Spleen (tissue), 13 donors: ENCODE measurements at places on chromosomes 1 and 21. TPM values are rescaled to one million over a fixed set of nuclear protein-coding genes. Genes with fewer than 3 reads are reported as not detected.

Gene NRAS
- 29.0 TPM for total RNA-seq

Gene FCMR
- total RNA-seq: 252 TPM

Gene RSBN1
- total RNA-seq: 24.2 TPM

Gene MSH4
- total RNA-seq: 0.41 TPM

Gene GALNT2
- 31.0 TPM for total RNA-seq

Gene EFNA4
- total RNA-seq: 5.9 TPM

Gene S100A8
- 2,168 TPM for total RNA-seq

Gene TMEM269
- total RNA-seq: 0.23 TPM

Gene SYCP1
- total RNA-seq: not detected

DNA sequence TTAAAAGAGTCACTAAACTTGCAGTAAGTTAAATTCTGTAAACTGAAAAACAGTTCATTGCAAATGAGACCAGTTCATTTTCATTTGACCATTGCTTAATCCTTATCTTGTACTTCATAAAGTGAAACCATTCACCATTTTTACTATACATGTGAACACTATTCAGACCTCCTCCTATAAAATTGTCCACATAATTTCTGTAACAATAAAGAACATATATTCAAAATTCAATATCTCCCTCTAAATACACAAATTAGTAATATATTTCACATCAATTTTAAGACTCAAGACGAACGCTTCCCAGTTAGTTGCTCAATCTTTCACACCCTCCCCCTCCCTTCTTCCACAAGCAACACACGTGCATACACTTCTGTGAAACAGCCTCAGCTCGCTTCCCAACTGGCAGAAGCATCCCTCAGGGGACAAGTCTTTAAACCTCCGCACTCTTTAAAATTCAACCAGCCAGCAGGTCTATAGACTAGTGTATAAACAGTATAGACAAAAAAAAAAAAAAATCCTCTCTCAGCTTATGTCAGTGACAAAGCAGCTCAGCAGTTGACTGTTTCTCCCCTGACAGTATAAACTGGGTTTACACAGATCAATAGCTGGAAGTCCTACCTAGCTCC, 99.6 kb downstream of the DENND1B start:
- peaks cover 15% of the 10 kb centered on the region for H3K4me1 ChIP-seq
- no peaks in the 10 kb centered on the region for H3K36me3 ChIP-seq
- H3K27ac ChIP-seq: no peak overlapping the region
- no peak overlapping the region for H3K4me3 ChIP-seq
- no peak for DNase-seq

GRCh38 chr1:95257758-95258157, 23.7 kb downstream of the RWDD3 start:
- H3K4me3 ChIP-seq: no peak overlapping the region
- DNase-seq: no peak
- no peaks in the 10 kb centered on the region for H3K27me3 ChIP-seq
- H3K4me1 ChIP-seq: no peaks in the 10 kb centered on the region

GRCh38 chr1:111705841-111706240, 33.4 kb downstream of the INKA2 start:
- H3K27me3 ChIP-seq: no peaks in the 10 kb centered on the region
- H3K4me1 ChIP-seq: peaks cover 4% of the 10 kb centered on the region
- no peak overlapping the region for H3K4me3 ChIP-seq
- DNase-seq: no peak

GRCh38 chr1:61300899-61301298, 218.5 kb downstream of the NFIA start:
- no peak overlapping the region for H3K27ac ChIP-seq
- no peak for DNase-seq
- H3K27me3 ChIP-seq: no peaks in the 10 kb centered on the region
- H3K4me3 ChIP-seq: no peak overlapping the region
- H3K4me1 ChIP-seq: peaks cover 4% of the 10 kb centered on the region

DNA sequence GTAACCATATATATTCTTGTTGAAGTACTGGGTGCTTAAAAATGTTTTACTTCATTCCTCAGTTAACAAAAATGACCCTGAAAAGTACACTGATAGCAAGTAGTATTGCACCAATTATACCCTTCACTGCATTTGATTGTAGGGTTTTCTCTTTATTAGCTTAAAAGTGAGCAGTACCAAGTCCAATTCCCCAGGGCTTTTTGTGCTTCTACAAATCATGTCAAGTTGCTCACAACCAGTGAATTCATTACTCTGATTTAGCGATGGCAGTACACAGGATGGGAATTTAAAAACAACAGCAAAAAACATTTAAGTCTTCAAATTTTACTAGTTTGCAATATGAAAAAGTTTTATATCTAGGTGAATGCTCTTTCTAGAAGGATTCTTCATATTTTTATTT, 436.4 kb downstream of the PTBP2 start:
- H3K36me3 ChIP-seq: no peaks in the 10 kb centered on the region
- H3K4me1 ChIP-seq: peaks cover 5% of the 10 kb centered on the region
- no peaks in the 10 kb centered on the region for H3K27me3 ChIP-seq

- DNase-seq: peak; percentile 29
- H3K27me3 ChIP-seq: no peaks in the 10 kb centered on the region
- H3K36me3 ChIP-seq: no peaks in the 10 kb centered on the region
- no peak overlapping the region for H3K27ac ChIP-seq
Observed at GRCh38 chr1:7589080-7589735, 181.9 kb upstream of the VAMP3 start.

- H3K36me3 ChIP-seq: peaks cover 10% of the 10 kb centered on the region
- H3K4me1 ChIP-seq: peaks cover 29% of the 10 kb centered on the region
- H3K27me3 ChIP-seq: no peaks in the 10 kb centered on the region
- no peak for DNase-seq
Observed at GRCh38 chr1:180498594-180498993, 3.8 kb downstream of the ACBD6 start.

GRCh38 chr1:198771563-198772153, 132.8 kb downstream of the PTPRC start:
- DNase-seq: no peak
- no peaks in the 10 kb centered on the region for H3K36me3 ChIP-seq
- H3K4me3 ChIP-seq: no peak overlapping the region
- H3K27me3 ChIP-seq: no peaks in the 10 kb centered on the region

GRCh38 chr21:38306433-38307141, 49.8 kb downstream of the KCNJ15 start:
- peak overlapping the region; percentile 70 for H3K27ac ChIP-seq
- peaks cover 19% of the 10 kb centered on the region for H3K4me1 ChIP-seq
- H3K36me3 ChIP-seq: no peaks in the 10 kb centered on the region
- no peak for DNase-seq

GRCh38 chr1:55500601-55501000, 285.4 kb upstream of the USP24 start:
- H3K36me3 ChIP-seq: no peaks in the 10 kb centered on the region
- no peak for DNase-seq
- H3K27me3 ChIP-seq: peaks cover 6% of the 10 kb centered on the region
- no peak overlapping the region for H3K27ac ChIP-seq

DNA sequence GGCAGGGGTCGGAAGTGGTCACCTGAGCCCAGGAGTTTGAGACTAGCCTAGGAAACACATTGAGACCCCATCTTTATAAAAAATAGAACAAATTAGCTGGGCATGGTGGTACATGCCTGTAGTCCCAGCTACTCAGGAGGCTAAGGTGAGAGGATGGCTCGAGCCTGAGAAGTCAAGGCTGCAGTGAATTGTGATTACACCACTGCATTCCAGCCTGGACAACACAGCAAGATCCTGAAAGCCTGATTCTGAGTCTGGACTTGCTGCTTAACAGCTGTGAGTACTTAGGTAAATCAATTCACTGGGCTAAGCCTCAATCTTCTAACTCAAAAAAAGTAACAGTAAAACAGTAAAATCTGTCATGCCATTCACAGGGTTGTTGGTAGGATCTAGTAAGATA, 4.9 kb downstream of the TRAPPC3 start:
- H3K27ac ChIP-seq: no peak overlapping the region
- H3K4me1 ChIP-seq: peaks cover 19% of the 10 kb centered on the region
- H3K4me3 ChIP-seq: no peak overlapping the region
- no peaks in the 10 kb centered on the region for H3K27me3 ChIP-seq
- H3K36me3 ChIP-seq: peaks cover 1% of the 10 kb centered on the region

DNA sequence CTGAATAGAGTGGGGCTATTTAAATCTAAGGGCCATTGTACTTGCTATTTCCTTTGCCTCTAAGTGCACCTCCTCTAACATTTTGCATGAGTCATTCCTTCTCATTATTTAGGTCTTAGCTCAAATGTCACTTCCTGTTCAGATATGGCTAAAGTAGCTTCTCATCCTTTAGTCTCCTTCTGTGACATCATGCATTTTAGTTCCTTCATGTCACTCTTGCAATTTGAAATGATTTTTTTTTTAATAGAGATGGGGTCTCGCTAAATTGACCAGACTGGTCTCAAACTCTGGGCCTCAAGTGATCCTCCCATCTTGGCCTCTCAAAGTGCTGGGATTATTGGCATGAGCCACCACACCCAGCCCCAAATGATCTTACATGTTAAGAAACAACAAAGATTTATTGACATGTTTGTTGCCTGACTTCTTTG, 6.6 kb downstream of the TBX19 start:
- H3K4me3 ChIP-seq: no peak overlapping the region
- no peaks in the 10 kb centered on the region for H3K4me1 ChIP-seq
- DNase-seq: no peak
- peaks cover 6% of the 10 kb centered on the region for H3K36me3 ChIP-seq

DNA sequence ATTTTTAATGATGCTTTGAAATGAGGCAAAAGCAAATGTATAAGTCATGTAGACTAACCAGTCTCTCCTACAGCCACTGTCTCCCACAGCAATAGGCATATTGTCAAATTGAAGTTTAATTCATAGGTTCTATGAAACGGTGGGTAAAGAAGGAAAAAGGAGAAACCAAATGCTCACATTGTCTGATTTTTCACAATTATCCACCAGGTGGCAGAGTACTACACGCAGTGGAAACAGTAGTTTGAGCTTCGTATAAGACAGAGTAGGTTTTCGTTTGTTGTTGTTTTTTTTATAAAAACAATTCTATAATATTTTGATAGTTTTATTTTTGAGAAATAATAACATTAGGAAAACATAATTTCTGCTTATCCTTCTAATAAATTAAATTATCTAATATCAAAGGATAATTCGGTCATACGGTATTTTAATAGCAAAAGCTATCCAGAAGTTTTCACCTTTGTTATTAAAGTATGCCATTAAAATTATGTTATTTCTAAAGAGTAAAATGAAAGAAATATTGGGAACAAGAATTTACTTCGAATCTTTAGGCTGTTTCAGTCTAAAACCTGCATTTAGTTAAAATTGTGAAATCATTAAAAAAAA, 39.1 kb downstream of the TYW3 start:
- H3K27ac ChIP-seq: no peak overlapping the region
- no peaks in the 10 kb centered on the region for H3K27me3 ChIP-seq
- H3K4me3 ChIP-seq: no peak overlapping the region
- H3K4me1 ChIP-seq: no peaks in the 10 kb centered on the region
- H3K36me3 ChIP-seq: no peaks in the 10 kb centered on the region
- DNase-seq: no peak

DNA sequence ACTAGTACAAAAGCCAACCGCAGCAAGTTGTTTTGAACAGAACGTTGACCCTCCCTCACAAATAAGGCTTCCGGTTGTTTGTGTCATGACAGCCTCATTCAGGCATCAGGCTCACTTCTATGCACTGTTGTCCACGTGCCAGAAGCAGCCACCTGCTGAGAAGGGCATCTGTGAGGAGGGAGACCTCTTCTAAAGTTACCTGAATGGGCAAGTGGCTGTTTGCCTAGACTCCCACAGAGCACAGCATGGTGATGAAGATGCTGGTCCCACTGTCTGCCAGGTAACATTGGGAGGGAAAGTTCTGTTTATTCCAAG, 176.1 kb downstream of the CLIC6 start:
- no peaks in the 10 kb centered on the region for H3K27me3 ChIP-seq
- H3K27ac ChIP-seq: peak overlapping the region; percentile 53
- H3K36me3 ChIP-seq: peaks cover 67% of the 10 kb centered on the region
- H3K4me3 ChIP-seq: no peak overlapping the region
- H3K4me1 ChIP-seq: peaks cover 62% of the 10 kb centered on the region

- H3K36me3 ChIP-seq: no peaks in the 10 kb centered on the region
- no peak overlapping the region for H3K4me3 ChIP-seq
- no peaks in the 10 kb centered on the region for H3K4me1 ChIP-seq
- peaks cover 17% of the 10 kb centered on the region for H3K27me3 ChIP-seq
- H3K27ac ChIP-seq: no peak overlapping the region
Observed at GRCh38 chr1:153306303-153307220, 6.2 kb downstream of the PGLYRP3 start.

DNA sequence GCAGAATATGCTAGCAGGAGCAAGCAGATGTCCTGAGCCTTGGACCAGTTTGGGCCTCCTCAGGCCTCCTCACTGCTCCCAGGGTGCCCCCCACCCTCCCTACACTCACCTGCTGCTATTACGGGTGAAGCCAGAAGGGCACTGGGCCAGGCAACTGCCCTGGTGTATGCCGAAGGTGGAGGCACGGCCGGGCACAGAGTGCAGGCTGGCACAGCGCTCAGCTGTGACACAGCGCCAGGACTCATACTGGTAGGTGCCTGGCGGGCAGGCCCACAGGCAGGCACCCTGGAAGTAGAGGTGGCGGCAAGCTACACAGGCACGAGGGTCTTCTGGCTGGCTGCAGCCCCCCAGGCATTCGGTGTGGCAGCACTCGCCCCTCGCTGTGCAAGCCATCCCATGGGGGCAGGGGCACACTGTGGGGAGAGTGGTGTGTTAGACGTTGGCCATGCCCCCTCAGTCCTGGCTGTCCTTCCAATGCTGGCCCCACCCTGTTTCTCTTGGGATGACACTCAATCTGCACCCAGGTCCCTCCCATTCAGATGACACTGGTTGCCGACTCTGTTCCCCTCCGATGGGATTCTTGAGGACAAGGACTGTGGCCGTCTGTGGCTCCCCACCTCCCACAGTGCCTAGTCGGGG, 7.0 kb downstream of the INSRR start:
- peaks cover 65% of the 10 kb centered on the region for H3K27me3 ChIP-seq
- H3K27ac ChIP-seq: no peak overlapping the region
- H3K36me3 ChIP-seq: no peaks in the 10 kb centered on the region
- H3K4me3 ChIP-seq: no peak overlapping the region

DNA sequence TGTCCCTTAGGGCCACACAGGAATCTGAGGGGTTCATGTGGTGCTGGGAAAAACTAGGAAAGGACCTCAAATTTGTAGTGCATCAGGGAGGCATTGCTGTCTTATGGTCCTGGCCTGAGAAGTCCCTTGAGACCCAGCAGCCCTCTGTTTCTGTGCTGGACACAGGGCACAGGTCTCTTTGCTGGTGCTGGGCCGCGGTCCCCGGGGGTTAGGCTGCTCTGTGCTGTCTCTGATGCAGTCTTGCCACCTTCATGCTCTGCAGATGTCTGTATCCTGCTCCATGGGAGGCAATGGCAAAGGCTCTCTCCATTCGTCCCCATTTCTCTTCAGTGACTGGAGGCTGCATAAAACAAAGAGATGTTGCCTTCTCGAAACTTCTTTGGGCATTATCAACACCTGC, 13.0 kb downstream of the EDARADD start:
- H3K4me3 ChIP-seq: no peak overlapping the region
- DNase-seq: no peak
- H3K27ac ChIP-seq: no peak overlapping the region
- H3K27me3 ChIP-seq: no peaks in the 10 kb centered on the region
- H3K4me1 ChIP-seq: no peaks in the 10 kb centered on the region
- no peaks in the 10 kb centered on the region for H3K36me3 ChIP-seq

GRCh38 chr1:22637907-22638445, 1.5 kb downstream of the C1QA start:
- no peaks in the 10 kb centered on the region for H3K27me3 ChIP-seq
- no peak for DNase-seq
- H3K27ac ChIP-seq: peak overlapping the region; percentile 35
- H3K36me3 ChIP-seq: peaks cover 13% of the 10 kb centered on the region
- peak overlapping the region; percentile 9 for H3K4me3 ChIP-seq
- H3K4me1 ChIP-seq: no peaks in the 10 kb centered on the region

- H3K27ac ChIP-seq: no peak overlapping the region
- H3K4me3 ChIP-seq: no peak overlapping the region
- no peaks in the 10 kb centered on the region for H3K4me1 ChIP-seq
- H3K36me3 ChIP-seq: peaks cover 16% of the 10 kb centered on the region
- H3K27me3 ChIP-seq: no peaks in the 10 kb centered on the region
- DNase-seq: no peak
Observed at GRCh38 chr1:64664299-64664698, 80.6 kb upstream of the RAVER2 start.
